Femur (tissue), 1 donor: ENCODE measurements at places on chromosomes 4 and X.

- DNase-seq, result no peak
Observed at GRCh38 chr4:78323439-78323838, 228.1 kb upstream of the ANXA3 start.

DNA sequence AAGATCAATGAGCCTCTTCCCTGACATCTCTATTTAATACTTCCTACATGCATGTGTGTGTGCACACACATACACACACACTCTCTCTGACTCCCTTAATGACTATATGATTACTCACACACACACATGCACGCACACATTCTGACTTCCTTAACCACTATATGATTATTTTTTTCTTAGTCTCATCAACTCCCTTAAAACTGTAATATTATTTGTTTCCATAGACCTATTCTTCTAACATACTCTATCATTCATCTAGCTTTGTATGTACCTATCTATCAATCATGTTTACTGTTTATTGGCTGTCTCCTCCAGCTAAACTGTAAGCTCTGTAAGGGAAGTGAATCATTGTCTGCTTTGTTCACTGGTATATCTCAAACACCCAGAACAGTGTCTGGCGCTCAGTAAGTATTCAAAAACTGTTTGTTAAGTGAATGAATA lies 236.6 kb downstream of the RASL11B start:
- DNase-seq, result no peak

- no peak for DNase-seq
Observed at GRCh38 chr4:72842323-72842722, 227.2 kb downstream of the COX18 start.

DNA sequence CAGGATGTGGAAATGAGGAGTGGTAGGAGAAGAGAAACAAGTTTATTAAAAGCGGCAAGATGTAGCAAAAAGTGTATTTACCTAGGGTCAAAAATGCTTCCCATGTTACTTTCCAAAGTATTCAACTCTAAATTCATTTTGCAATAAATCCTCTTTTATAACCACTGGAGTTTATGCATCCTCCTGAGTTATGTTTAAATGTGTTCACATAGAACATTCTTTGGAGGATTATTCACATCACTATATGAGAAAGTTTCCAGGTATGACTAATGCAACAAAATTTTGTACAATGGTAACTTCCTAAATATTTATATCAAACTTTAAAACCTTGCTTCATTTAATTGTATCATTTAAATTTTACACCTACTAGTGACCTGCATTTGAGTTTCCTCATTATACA lies 870.6 kb upstream of the SLIT2 start:
- no peak for DNase-seq

DNA sequence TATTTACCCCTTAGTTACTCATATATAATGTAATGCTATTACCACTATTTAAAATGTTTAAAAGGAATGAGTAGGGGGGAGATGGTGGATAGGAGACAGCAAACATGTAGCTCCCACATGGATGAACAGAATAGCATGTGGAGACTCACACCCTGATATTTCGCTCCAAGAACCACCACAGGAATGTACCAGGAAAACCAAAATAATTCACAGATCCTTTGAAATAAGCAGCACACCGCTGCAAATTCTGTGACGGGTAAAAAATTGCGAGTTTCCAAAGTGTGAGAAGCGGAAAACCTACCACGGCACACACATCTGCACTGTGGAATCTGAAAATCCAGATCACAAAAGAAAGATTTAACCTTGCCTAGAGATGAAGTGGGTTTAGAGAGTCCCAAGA lies 428.2 kb downstream of the TLL1 start:
- DNase-seq, result no peak

GRCh38 chr4:24613502-24613901 lies 29.1 kb upstream of the DHX15 start:
- DNase-seq, result no peak

GRCh38 chr4:107603430-107603829 lies 116.6 kb downstream of the PAPSS1 start:
- no peak for DNase-seq

- DNase-seq, result no peak
Observed at GRCh38 chr4:159280442-159281172, 177.7 kb downstream of the RAPGEF2 start.

- DNase-seq, result no peak
Observed at GRCh38 chr4:151783867-151784266, 23.1 kb upstream of the GATB start.

GRCh38 chr4:57071326-57071725 lies 38.9 kb downstream of the IGFBP7 start:
- no peak for DNase-seq

GRCh38 chrX:46247456-46247855 lies 297.8 kb downstream of the ZNF674 start:
- no peak for DNase-seq

GRCh38 chr4:161254375-161254774 lies 909.4 kb downstream of the FSTL5 start:
- DNase-seq, result no peak

DNA sequence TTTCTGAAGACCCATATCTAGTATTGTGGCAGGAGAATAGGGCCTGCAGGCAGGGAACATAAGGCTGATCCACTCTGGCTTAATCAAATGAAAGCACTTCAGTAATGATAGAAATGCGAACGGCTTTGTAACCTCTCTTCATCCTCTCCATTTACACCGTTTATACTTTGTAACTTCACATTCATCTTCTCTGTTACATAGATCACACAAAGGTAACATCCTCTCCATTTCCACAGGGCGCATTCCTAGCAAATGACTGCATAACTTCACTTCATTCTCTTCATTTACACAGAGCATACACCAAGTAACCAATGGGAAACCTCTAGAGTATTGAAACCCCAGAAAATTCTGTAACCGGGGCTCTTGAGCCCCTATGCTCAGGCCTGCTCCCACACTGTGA lies 65.5 kb upstream of the SLC34A2 start:
- no peak for DNase-seq

DNA sequence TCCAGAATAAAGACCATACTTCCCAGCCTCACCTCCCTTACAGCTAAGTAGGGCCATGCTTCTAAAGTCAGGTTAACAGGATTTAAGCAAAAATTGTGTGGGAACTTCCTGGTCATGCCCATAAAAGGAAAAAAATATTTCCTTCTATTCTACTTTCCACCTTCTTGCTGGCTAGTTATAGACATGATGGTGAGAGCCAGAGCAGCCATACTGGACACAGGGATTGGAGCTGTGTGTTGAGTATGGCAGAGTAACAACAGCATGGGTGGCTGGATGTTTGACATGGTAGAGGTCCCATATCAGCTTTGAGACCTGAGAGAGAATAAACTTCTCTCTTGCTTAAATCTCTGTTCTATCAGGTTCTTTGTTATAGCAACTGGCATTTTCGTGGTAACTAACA lies 15.1 kb upstream of the CBR4 start:
- no peak for DNase-seq

GRCh38 chr4:51867689-51868448 lies 24.9 kb downstream of the DCUN1D4 start:
- DNase-seq, result no peak

DNA sequence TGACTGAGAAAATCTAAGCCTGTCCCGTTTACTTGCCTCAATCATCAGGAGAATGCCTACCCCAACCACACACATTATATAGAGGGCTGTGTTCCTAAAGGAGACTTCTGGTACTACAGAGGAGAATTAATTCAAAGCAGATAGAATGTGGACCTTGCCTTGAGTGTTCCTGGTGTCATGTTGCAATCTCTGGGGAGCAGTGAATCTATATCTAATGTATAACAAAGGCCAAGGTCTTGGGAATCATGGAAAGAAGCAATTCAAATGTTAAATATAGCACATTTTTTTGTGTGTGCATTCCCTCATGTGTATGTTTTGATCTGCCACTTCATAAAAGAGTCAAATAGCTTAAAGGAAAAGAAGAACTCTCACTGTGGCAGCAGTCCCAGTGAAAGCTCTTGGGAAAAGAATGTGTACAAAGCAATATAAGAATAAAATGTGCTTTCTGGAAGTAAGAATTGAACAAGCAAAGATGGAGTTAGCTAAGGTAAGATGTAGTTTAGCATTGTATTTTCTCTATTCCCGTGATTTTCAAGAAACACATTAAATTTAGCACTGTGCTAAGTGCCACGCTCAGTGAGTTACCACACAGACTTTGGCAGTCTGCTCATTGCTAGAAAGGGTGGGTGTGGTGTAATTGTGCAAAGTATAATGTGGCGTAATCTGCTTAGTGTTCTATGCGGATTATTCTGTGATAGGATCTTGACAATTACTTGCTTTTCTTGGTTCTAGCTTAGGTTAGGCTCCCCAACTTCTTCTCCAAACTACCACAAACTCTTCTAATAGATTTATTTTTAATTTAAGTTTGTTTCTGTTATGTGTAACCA lies 13.7 kb downstream of the ADH6 start:
- DNase-seq, result peak; percentile 55

- DNase-seq, result no peak
Observed at GRCh38 chrX:118675966-118676349, 51.4 kb upstream of the IL13RA1 start.

GRCh38 chr4:145888393-145888792 lies 50.2 kb downstream of the ZNF827 start:
- no peak for DNase-seq

- no peak for DNase-seq
Observed at GRCh38 chr4:46856333-46856732, 52.7 kb downstream of the COX7B2 start.
